Activated T-helper 1 cell treated with anti-CD3 and anti-CD28 coated beads, Interleukin-2, amount 50 U/mL, for 16 hours (primary cell): ENCODE measurements at places on chromosomes 11 and 22.

DNA sequence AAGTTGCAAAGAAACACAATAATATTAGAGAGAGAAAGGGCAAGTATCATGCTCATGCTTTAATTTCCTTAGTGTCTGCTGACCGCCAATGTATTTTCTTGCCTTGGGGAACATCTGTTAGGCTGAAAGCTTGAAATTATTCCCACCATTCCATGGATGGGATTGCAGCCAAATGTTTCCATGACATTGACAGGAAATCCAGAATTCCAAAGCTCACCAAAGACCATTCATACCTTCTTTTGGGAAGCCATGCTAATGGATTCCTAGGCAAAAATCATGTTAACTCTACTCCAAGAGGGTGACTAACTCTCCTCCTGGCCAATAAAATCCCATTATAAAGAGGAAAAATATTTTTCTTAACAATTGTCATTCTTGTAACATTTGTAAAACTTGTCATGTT lies 661.4 kb upstream of the FAT3 start:
- DNase-seq, result no peak

DNA sequence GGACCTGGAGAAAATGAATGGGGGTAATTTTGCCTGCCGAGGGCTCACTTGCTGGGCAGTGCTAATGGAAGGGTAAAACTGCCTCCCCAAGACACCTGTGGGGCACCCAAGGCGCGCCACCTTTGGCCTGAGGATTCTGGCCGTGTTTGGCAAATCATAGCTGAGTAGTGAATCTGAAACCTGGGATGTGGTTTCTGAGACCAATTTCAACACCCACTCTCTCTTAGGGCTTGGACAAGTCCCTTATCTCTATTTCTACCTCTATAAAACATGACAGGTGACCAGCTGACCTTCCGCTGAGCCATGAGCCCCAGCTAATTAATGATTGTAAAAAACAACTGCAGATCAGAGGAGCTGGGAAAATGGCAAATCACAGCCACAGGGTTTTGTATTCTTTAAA lies 1.5 kb upstream of the PACSIN3 start:
- no peak for DNase-seq

GRCh38 chr22:40237788-40238424 lies 60.2 kb downstream of the TNRC6B start:
- DNase-seq, result no peak

DNA sequence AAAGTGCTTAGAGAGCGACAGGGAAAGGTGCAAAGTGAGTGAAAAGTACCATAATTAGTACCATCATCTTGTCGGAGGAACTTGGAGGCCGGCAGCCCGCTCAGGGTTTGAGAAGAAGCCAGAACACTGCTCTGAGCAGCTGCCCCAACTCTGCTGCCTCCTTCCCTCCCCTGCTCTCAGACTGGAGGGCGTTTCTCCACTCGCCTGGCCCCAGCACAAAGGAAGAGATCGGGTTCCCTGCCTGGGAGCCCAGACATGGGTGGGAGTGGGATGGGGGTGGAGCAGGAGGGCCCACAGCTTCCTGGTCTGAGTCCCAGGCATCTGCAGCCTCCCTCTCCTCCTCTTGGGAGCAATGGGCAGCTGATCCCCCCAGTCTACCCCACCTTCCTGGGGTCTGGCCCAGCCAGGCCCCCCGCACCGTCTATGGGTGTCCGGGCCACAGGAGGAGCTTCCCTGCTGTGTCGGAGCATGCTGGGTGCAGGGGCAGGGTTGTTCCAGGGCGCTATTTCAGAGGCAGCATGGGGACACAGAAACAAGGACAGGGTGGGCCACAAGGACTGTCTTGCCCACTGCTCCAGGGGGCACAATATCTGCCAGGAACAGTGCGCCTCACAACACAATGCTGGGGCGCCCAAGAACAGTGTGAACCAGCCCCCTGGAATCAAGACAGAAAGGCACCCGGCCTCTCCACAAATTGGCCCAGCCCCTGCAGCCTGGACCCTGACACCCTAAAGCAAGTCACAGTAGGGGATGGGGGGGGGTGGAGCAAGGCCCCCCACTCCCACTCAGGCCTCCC lies 4.8 kb downstream of the LIF start:
- no peak for DNase-seq

GRCh38 chr22:38675833-38676232 lies 5.9 kb upstream of the TOMM22 start:
- no peak for DNase-seq

- DNase-seq, result no peak
These were observed 44.3 kb downstream of the CWF19L2 start for GRCh38 chr11:107413352-107413751.
